ENCODE measurements at places on chromosomes 1 and 21.
A peak's percentile ranks its signal among the peaks of the same experiment; 100 is the strongest.

DNA sequence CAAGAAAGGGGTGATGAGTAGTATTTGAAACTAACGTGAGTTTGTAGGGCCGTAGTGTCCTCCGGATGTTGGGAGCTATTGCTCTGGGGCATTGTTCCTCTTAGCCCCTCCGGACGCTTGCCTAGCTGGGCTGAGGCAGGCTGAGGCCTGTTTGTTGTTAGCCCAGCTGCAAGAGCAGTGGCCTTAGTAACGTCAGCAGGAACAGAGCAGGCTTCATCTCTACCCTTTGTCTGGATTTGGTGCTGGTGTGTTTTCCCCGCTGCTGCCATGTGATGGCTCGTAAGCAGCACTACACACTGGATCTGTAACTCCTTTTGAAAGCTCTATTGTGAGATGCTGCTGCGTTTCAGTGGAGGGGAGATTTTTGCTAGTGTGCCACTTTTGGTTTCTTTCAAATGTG lies 57.6 kb downstream of the DNM3 start:
- DNase-seq = no peak

DNA sequence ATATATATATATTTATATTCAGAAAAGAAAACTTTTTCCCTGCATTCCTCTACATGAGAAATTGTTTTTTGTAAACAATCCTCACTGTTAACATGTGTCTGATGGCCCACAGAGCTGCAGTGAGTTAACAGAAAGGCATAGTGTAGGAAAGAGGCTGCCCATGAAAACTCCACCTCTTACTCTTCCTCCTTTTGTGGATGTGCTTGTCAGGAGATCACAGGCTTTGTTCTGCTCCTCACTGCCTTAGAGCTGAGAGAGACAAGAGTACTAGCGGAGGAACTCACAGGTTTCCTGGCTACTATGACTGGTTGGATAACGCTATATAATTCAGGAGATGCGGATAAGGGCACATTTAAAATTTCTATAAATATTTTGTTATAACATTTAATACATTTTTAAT lies 200.6 kb downstream of the BRINP3 start:
- DNase-seq = no peak

DNA sequence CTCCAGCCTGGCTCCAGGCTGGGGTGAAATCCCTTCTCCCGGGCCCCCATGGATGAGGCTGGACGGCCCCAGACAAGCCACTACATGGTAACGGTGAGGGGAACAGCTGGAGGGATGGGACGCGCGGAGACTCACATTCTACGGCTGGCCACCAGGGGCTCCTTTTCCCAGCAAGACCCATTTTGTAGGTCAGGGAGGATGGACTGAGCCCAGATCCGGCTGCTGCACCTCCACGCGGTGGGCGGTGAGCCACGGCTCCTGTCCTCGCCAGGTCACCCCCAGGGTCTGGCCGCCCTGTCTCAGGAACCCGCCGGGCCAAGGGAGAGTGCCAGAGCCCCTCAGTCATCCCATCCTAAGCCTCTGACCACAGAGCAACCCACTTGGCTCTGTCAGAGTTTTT lies 75.0 kb upstream of the ACTRT2 start:
- no peak for DNase-seq

DNA sequence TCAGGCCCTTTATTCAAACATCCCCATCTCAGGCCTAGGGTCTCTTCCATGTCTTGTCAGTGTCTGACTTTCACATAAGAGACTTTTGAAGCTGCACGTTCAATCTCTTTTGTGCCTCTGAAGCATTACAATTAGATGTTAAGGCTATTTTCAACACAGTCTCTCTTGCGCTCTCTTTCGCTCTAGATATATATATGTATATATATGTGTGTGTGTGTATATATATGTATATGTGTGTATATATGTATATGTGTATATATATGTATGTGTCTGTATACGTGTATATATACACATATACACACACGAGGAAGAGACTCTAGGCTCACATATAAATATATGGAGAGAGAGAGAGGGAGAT lies 162.5 kb upstream of the RNPC3 start:
- no peak for DNase-seq

DNA sequence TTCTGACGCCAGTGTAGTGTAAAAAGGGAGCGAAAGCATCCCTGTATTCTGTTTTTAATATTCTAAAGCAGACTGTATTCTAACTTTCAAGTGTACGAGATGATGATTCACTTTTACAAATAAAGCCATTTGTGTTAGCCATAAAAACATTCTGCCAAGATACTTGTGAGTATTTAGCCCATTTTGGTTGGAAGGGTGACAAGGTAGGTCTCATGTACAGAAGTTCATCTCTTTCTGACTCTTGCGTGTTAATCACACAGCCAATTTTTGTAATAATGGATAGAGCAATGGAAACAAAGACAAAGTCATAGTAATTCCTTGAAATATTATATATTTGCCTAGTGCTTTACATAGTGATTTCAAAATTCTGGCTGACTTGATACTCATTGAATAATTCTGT lies 125.3 kb upstream of the GREM2 start:
- DNase-seq = peak; percentile 16

GRCh38 chr1:29998686-29999085 lies 724.7 kb downstream of the MATN1 start:
- DNase-seq = no peak

DNA sequence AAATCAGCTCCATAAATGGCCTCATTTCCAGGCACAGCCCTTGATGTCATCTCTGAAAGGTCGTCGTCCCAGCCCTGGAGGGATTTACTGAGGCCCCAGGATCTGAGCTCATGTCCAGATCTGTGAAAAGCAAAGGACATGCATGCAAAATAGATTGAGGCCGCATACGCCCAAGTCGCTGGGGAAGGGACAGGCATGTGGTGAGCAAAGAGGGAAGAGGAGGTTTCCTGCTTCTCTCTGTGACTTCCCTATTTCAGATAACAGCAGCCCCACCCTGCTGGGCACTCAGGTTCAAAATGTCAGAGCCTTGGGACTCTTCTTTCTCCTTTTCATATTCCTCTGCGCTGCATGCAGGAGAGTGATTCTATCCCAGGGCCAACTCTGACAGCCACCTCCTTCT lies 197.2 kb downstream of the ADSS2 start:
- no peak for DNase-seq

GRCh38 chr1:201792534-201793305 lies 36.2 kb upstream of the IPO9 start:
- DNase-seq = peak; percentile 84

DNA sequence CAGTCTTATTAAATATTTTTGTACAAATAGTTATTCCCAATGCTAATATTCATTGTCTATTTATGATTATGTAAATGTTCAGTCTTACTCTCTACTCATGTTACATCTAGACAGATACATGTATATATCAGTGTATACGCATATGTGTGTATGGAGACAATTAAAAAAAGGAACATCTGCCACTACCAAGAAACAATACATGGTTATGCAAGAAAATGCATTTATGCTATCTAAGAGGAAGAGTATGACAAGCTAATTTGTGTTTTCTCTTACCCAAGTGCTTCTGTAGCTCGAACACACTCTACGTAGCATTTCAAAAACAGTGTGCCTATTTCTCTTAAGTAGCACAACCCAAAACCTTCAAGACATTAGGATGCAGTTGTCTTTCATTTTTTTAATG lies 6.1 kb upstream of the RLF start:
- DNase-seq = no peak

DNA sequence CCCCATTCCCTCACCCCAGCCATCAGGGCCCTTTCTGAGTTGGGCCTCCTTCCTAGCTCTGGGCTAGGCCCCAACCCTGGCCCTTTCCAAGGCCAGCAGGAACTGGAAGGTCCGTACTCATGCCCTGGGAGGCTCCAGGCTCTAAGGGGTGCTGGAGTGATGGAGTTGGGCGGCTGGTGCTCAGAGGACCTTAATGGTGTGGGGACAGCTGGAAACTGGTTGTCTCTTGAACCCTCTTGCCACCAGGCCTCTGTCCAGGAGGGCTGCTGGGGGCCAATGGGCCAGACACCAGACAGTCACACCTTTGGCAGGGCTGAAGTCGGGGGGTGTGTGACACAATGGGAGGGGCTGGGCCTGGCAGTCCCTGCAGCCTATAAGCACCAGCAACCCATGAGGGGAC lies 9.2 kb upstream of the PADI1 start:
- no peak for DNase-seq

- DNase-seq = peak; percentile 59
Observed at GRCh38 chr1:145871994-145872924, 13.4 kb upstream of the PIAS3 start.

GRCh38 chr1:220817907-220818306 lies 31.2 kb downstream of the MTARC1 start:
- no peak for DNase-seq
